D721Med (cell line): ENCODE measurements at places on chromosomes 3 and 15.

GRCh38 chr3:3771567-3771966, 27.7 kb upstream of the LRRN1 start:
- DNase-seq, result no peak

DNA sequence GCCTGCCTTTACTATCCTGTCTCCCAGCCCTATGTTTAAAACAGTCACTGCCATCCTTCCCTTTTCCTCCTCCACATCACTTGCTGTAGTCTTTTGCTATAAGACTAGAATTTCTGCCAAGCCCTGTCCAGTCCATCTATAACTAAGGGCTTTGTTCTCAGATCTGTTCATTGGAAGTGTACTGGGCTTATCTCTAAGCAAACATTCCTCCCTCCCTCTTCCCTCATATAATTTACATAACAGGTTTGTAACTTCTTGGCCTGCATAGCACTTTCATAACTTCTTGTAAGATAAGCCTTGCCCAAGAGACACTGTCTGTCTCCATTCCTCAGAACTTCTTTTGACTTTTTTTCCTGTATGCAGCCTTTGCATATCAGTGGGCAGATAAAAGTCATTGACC, 16.7 kb downstream of the TPRG1 start:
- DNase-seq, result no peak

DNA sequence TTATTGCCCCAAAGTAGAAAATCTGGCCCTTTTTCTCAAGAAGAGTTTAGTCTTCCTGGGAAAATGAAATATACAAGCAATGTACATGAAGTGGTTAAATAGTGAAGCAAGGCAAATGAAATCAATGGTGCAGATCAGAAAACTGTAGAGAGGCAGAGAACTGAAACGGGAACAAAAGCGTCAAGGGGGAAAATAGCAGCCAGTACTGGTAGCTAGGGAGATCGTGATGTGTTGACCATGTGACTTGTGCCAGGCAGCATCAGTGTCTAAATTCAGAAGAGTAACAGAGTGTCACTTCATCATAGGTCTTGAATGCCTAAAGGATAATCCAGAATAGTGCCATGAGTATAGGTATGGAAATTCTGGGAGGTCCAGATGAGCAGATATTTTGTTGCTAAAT, 163.1 kb downstream of the CHL1 start:
- no peak for DNase-seq

- DNase-seq, result no peak
Observed at GRCh38 chr3:107795514-107796094, 272.8 kb downstream of the BBX start.

DNA sequence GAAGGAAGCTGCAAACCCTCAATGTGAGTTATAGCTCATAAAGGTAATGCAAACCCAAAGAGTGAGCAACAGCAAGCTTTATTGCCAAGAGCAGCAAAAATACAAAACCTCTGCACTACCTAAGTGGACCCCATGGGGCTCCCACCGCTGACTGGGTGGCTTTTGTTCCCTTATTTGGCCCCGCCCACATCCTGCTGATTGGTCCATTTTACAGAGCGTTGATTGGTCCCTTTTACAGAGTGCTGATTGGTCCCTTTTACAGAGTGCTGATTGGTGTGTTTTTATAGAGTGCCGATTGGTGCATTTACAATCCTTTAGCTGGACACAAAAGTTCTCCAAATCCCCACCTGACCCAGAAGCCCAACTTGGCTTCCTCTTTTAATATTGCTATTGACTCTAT, 154.5 kb upstream of the NSMCE3 start:
- no peak for DNase-seq

DNA sequence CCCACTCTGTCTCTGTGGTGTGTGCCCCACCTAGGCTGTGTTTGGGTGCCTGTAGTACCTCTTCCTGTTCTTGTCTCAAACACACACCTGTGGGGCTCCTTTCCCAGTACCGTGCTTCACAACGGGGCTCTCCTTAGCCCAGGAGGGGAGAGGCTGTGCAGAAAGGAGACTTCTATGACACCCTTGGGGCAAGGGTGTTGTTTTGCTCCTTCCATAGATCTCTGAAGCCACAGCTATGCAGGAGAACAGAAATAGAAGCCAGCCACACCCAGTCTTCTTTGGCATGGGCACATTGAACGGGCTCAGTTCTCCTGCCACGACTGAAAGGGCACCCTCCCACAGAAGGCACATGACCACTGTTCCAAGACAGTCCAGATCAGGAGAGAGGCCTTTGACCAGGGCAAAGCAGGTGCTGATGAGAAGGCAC, 74.3 kb downstream of the LIPC start:
- DNase-seq, result no peak

- no peak for DNase-seq
Observed at GRCh38 chr15:50883903-50884302, 24.6 kb upstream of the AP4E1 start.

GRCh38 chr15:31801152-31801551, 229.2 kb upstream of the CHRNA7 start:
- no peak for DNase-seq

- DNase-seq, result no peak
Observed at GRCh38 chr15:75989045-75989444, 23.2 kb downstream of the NRG4 start.

- peak; percentile 46 for DNase-seq
Observed at GRCh38 chr15:92523176-92523575, 129.5 kb downstream of the ST8SIA2 start.

- DNase-seq, result no peak
Observed at GRCh38 chr3:37700466-37701248, 161.0 kb upstream of the CTDSPL start.

DNA sequence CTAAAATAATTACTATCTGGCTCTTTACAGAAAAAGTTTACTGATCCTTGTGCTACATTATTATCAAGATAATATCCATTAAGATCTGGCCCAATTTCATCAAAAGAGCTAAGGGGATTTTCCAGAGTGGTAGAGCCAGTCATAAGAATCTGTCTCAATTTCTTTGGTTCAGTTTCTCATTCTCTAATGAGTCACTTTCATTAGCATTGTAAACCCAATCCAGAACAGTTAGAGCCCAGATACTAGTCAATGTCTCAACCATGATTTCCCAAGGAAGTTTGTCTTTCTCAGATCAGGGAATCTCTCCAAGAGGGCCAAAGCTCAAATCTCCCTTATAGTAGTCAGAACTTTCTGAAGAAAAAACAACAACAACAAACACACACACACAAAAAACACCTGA, 131.1 kb upstream of the PPP2R3A start:
- DNase-seq, result no peak

DNA sequence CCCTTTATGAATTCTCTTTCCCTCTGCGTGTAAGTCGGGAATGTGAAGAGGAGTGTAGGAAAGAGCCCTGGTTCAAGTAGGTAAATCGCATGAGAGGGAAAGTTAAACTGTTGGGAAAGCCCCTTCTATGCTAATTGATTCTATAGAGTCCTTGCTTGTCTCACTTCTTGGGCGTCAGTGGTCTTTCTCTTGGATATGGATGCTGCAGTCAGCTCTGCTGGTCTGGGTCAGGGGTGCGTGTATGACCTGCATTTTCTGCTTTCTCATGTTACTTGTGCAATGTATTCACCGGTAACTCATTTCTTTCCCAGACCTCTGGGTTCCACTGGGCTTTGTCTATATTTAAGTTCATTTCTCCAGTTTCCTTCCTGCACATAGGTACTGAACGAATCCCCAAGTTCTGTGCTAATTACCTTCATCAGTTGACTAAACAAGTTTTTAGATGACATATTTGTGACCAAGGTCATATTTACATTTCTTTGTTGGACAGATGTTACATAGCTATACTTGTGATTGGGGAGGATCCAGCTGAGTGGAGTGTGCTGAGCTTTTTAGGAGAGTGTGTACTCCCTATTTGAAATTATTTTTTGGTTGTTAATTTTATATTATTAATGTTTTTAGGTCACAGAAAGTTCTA, 1.4 kb downstream of the SETD5 start:
- no peak for DNase-seq

- DNase-seq, result no peak
Observed at GRCh38 chr3:170766823-170767575, 103.0 kb downstream of the RPL22L1 start.
